Psoas muscle (tissue), 8 donors: ENCODE measurements at places on chromosomes 1 and 21. TPM values are rescaled to one million over a fixed set of nuclear protein-coding genes. Genes with fewer than 3 reads are reported as not detected.

DNA sequence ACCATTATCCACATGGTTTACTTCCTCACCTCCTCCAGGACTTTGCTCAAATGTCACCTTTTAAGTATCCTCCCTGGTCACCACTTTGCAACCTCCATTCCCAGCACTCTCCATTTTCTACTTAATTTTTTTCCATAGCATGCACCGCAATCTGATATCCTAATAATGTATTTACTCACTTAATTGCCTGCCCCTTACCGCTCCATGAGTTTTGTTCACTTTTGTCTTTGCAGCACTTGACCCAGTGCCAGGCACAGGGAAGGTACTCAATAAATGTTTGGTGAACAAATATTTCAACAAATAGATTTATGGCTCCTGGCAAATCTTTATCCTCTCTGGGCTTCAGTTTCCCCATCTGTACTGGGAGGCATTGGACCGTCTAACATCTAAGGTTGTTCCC, 53.6 kb downstream of the UBE2T start:
- DNase-seq: no peak

DNA sequence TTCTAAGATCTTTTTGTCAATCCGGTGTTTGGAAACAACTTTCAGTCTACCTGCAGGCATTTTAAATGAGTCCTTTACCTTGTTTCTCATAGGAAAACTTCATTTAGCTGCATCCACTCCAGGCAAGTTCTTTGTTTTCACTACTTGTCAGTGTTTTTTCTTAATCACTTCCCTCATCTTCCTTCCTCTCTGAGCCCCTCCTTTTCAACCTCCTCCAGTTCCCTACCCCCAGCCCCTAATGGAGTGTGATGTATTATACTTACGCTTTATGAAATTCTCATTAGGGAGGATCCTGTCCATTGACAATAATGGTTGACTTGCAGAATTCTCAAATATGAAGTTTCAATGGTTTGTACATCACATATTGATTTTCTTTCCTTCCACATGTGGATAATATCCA, 62.5 kb upstream of the BACH1 start:
- DNase-seq: no peak

GRCh38 chr1:205572421-205572820, 59.4 kb downstream of the ELK4 start:
- no peak for DNase-seq

DNA sequence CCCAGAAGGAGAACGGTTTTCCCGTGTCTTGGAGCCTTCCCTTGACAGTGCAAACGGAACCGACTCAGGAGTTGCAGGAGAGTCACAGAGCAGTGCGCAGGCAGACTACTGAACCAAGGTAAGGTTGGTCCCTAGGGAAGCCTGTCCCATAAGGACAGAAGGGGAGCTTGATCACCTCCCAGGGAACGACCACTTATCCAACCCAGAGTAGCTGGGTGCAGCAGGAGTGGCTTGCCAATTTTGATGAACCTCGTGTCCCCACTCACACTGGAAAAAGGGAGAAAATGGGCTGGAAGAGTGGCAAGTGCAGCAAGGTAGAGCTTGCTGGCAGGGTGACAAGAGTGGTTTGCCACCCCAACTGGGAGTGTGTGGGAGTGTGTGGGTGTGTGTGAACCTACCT, 95.1 kb downstream of the LIPI start:
- DNase-seq: no peak

DNA sequence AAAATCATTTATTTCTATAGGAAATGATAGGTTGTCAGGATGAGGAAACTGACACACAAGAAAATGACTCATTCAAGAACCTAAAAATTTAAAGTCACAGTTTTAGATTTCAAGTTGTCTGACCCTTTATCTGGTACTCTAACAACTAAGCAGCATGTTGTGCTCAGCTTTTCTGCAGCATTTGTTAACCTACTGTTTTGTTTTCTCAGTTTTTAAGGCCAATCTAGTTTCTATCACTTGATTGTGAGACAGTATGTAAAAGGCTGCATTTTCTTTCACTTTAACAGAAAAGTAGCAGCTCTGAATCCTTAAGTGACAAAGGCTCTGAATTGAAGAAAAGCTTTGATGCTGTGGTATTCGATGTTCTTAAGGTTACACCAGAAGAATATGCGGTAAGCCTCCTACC, 59.1 kb downstream of the RALGPS2 start:
- DNase-seq: no peak

GRCh38 chr1:58584082-58584895, 7.2 kb upstream of the TACSTD2 start:
- peak; percentile 72 for DNase-seq

DNA sequence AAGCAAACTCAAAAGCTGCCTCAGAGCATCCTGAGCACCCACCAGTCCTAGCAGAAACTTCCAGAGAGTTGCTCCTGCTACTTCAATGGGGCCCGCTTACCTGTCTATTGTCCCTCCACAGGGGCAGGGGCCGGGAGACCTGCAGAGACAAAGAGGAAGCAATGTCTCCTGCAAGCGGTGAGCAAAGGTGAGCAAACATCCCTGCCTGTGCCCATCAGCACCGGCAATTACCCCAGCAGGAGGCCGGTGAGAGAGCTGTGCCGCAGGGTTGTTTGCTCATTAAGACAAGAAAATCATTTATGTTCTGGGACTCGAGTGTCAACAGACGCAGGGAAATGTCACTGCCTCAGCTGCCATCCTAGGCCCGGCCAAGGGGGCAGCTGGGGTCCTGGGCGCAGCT, 53.8 kb upstream of the TARDBP start:
- DNase-seq: no peak

GRCh38 chr1:215269955-215270354, 187.4 kb downstream of the KCNK2 start:
- no peak for DNase-seq

DNA sequence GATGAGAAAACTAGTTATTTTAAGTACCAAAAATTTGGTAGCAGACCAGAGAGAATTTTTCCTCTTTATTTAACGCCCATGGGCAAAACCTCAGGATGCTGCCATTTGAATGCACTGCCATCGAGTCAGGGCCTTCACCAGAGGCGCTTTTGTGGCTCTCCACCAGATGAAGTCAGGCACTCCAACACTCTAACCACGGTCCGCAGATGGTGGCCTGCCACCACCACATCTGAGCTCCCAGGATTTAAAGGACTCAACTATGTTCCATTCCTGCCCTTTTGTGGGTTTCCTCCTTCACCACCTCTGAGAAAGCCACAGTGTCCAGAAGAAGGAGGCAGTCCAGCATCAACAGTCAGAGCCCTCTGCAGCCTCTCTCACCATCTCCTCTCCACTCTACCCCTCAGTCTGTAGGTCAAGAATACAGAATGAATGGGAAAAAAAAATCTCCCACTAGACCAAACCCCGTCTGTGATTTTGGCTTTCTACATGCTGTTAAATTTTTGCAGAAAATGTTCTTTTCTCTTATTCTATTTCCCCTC, 647.4 kb downstream of the USP25 start:
- no peak for DNase-seq

The CAPZA1 gene
- 39.1 TPM for total RNA-seq

The HMCN1 gene
- 6.5 TPM for total RNA-seq

The FBLIM1 gene
- 11.3 TPM for total RNA-seq

The S100A12 gene
- 1.7 TPM for total RNA-seq

The FLG2 gene
- total RNA-seq: not detected

The RGS13 gene
- total RNA-seq: 0.20 TPM

The RBP7 gene
- total RNA-seq: 5.7 TPM

The KIF21B gene
- total RNA-seq: 0.20 TPM
